ENCODE measurements at places on chromosomes 1 and 21.

GRCh38 chr1:68051475-68051874 is 1.0 kb upstream of the DIRAS3 start:
- DNase-seq, result no peak

DNA sequence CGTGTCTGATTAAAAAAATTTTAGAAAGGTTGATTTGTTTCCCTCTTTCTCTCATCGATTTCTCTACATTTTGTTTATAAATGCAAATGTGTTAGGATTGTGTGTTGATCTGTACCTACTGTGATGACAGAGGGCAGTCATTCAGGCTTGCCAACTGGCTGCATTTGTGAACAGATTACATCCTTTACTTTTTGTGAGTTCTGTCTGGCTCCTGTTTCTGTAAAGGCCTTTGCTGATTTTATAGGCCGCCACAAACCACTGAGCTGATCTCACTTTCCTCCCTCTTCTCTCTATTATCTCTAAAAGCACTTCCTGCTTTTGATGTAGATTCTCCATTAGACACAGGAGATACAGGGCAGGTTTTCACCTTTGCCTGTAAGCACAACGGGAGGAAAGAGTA is 106.8 kb downstream of the ESRRG start:
- DNase-seq, result no peak

DNA sequence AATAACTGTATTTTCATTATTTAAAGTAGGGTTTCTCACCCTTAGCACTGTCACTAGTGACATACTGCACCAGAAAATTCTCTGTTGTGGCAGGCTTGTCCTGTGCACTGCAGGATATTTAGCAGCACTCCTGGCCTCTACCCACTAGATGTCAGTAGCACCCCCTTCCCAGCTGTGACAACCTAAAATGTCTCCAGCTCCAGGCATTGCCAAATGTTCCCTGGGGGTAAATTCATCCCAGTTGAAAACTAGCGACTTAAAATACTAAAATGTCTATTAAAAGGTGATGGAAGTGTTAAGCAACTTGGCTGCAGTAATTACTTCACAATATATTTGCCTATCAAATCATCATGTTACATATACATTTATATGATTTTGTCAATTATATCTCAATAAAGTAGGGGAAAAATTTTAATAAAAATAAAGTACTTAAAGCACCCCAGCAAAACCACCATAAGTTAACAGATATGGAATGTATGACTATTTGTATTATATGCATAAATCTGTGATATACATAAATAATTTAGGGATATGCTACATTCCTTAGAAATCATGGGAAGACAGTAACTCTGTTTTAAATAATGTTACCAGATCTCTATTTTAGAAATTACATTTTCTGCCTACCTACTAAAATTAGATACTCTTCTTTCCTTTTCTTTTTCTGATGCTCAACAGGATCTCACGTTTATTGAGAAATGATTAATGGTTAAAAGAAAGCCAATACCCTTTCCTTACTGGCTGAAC is 74.6 kb downstream of the ARID4B start:
- DNase-seq, result peak; percentile 82

- no peak for DNase-seq
Observed at GRCh38 chr1:232382671-232383070, 247.3 kb downstream of the SIPA1L2 start.

DNA sequence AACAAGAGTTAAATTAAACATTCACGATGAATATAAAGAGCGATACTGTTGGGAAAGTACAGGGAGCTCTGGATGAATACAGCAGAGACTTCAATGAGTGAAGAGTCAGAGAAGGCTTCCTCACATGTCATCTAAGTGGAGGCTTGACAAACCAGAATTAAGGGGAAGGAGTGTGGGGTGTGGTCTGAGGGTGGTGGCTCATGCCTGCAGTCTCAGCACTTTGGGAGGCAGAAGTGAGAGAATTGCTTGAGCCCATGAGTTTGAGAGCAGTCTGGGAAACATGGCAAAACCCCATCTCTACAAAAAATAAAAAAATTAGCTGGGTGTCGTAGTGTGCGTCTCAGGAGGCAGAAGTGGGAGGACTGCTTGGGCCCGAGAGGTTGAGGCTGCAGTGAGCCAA is 8.7 kb downstream of the SDHB start:
- no peak for DNase-seq

- peak; percentile 36 for DNase-seq
Observed at GRCh38 chr1:43358121-43358745, 548 bp upstream of the CDC20 start.

- no peak for DNase-seq
Observed at GRCh38 chr1:118993700-118994026, 5.5 kb upstream of the TBX15 start.

DNA sequence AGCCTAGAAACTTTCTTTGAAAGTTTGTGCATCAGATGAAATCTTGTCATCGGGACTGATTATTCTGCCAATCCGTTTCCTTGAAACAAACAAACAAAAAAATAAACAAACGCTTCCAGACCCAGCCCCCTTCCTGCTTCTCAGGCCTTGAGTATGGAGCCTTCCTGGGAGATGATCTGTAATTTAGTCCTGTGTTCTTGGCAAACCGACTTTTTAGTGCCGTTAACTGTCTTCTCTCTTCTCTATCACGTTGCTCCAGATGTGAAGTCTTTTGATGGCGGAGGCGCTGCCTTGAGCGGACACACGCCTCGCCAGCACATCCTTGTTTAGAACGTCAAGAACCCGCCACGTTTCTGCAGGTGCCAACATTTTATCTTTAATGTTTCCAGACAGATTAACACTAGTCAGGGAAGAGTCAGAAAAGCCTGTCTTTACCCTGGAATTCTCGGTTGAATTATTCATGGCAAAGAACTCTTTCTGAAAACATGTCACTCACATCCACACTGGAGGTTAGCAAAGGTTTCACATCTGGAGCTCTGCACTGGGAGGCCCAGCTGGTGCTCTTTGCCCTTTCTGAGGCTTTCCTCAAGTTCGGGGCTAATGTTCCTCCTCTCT is 265.7 kb upstream of the C1orf174 start:
- DNase-seq, result no peak

- peak; percentile 88 for DNase-seq
Observed at GRCh38 chr21:29195981-29196669, 65.7 kb downstream of the MAP3K7CL start.

GRCh38 chr1:22452481-22452957 is 868 bp downstream of the ZBTB40 start:
- no peak for DNase-seq

DNA sequence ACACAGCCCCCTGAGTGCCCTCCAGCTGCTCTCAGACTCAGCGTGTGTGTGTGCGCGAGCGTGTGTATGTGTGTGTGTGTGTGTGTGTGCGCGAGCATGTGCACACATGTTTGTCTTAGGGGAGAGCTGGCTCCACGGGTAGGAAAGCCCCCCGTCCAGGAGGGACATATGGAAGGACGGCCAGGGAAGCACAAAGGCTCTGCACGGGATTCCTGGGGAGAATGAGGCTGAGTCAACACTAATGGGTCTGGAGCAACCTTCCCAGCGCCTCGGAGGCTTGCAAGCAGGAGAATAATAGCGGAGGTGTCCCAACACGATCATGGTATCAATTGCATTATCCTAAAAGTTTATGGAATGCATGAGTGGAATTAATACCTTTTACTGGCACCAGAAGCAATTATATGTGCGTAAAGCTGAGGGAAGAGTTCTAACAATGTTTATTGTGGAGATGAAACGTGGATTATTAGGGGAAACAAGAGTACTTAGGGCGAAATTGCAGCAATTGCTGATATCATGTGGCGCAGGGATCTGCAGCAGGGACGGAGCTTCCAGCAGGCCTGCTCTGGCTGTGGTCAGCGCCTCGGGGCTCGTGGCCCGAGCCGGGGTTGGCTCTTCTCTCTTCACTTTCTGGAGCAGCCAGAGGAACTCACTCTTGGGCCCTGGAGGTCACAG is 40.3 kb upstream of the CCDC27 start:
- no peak for DNase-seq

DNA sequence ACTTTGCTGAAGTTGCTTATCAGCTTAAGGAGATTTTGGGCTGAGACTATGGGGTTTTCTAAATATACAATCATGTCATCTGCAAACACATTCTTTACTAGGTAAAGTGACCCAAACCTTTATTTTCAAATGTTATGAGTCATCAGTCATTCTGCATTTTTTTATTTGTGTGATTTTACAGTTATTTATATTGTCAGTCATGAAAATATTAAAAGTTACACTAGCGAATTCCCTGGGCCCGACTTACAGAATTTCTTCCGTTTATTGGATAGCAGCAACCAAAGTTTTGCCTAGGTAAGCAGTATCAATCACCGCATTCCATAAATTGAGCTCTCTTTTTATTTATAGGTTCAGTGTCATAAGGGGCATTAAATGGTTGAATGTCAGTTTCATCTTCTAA is 13.8 kb downstream of the OR2M5 start:
- DNase-seq, result no peak

- no peak for DNase-seq
Observed at GRCh38 chr21:19034560-19034959, 631.0 kb upstream of the TMPRSS15 start.

- DNase-seq, result no peak
Observed at GRCh38 chr1:3590139-3590763, 21.1 kb downstream of the MEGF6 start.

- no peak for DNase-seq
Observed at GRCh38 chr21:44609193-44609592, 2.7 kb upstream of the KRTAP10-8 start.

DNA sequence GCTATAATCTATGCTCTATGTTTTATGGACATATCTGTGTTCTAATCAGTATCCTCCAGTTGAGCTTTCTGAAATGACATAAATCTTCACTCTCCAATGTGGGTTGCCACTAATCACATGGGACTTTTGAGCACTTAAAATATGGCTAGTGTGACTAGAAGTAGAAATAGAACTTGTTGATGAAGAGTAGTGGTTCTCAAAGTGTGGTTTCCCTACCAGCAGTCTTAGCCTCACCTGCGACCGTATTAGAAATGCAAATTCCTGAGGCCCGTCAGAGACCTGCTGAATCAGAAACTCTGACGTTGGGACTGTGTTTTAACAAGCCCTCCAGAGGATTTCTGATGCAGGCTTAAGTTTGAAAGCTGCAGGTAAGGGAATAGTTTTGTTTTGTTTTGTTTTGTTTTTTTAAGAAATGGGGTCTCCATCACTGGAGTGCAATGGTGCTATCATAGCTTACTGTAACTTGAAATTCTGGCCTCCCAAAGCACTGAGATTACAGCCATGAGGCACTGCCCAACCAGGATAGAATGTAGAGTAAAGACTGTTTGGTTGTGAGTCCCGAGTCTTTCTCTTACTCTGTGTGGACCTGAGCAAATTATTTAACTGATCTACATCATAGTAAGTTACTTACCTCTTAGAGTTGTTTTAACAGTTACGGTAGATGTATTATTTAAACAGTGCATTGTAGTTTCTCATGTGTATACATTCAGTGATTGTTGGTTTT is 21.7 kb downstream of the GLRX2 start:
- no peak for DNase-seq

- no peak for DNase-seq
Observed at GRCh38 chr1:112997781-112998180, 41.8 kb upstream of the SLC16A1 start.

DNA sequence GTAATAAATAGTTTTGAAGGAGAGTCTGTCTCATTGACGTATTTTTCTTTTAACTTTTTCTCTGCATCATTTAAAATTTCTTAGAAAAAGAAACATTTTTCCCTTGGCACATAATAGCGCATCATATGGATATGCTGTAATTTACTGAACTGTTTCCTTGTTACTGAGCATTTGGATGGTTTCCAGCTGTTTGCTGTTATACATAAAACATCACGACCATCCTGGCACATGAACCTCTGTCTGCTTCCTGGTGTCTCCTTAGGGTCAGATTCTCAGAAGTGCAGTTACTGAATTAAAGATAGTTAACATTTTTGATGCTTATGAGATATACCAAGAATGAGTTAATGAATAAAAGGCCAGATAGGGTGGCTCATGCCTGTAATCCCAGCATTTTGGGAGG is 67.2 kb downstream of the BACE2 start:
- DNase-seq, result no peak

DNA sequence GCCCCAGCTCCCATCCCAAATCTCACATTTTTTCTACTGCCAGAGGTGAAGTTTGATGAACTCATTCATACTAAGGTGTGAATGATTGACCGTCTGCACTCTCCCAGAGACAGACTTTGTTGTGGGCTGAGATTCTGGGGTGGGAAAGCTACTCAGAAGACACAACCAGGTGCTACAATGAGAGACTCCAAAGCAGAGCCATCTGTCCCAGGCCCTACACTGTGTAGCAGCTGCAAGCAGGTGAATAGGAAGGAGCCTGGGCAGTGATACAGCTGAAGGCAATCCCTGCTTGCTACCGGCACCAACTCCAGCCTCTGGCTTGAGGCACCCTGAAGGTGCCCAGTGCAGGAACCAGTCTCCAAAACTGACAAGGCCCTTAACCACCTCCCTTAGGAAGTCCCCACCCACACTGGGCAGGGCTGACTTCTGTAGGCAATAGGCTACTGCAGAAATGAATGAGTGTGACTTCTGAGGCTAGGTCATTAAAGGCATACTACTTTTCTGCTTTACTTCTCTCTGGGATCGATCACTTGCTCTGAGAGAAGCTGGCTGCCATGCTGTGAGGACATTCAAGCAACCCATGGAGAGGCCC is 79.7 kb upstream of the RUNX3 start:
- no peak for DNase-seq

GRCh38 chr1:224539971-224540370 is 76.1 kb upstream of the CNIH3 start:
- no peak for DNase-seq

GRCh38 chr1:156400191-156400935 is 31.4 kb downstream of the RHBG start:
- DNase-seq, result no peak

DNA sequence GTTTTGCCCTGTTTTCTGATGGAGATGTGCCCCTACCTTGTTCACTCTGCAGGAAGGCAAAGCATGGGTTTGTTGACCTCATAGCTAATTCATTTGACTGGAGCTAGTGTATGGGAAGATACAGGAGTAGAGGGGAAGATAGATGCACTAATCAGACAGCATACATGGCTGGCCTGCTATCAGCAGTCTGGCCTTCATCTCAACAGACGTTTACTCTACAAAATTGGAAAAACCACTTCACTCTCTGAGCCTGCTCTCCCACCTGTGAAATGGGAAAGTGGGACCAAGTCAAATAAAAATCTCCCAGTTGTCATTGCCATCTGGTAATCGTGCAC is 235.2 kb upstream of the RAB4A start:
- no peak for DNase-seq

DNA sequence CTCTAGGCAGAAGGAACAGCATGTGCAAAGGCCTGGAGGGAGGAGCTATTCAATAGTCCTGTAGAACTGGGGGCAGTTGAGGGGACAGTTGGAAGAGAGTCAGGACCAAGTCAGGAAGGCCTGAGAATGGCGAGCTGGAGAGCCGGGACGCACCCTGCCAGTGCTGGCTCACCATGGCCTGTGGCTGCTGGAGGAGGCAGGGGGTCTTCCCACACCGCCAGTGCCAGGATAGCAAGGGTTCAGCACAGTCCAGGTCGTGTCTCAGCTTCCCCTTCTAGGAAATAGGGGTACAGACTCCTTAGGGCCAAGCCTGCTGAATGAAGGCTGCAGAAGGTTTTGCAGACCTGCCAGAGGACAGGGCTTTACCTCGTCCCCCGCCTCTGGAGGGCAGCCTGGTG is 7.3 kb downstream of the PODN start:
- DNase-seq, result no peak

Data from CD4-positive, alpha-beta T cell treated with Interleukin-17A for 1 hour (primary cell).